ENCODE measurements at places on chromosomes 7 and 10. TPM values are rescaled to one million over a fixed set of nuclear protein-coding genes. Genes with fewer than 3 reads are reported as not detected.

DNA sequence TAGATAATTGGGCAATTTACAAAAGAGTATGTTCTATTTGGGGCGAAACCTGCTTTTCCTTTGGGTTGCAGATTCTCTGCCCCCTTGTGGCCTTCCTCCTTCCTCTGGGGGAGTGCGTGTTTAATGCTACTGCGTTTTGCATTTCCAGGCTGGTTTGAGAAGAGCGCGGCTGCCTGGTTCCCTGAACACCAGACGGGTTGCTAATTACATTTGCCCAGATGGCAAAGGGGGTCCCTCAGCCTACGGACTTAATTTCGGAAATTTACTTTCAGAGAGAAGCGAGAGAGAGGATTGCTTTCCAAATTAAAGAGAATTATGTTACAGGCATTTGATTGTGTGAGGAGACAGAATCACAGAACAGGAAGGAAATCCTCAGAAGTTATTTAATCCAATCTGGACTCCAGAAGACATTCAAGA, 91.9 kb upstream of the JAZF1 start:
- peak; percentile 75 for ATAC-seq

The GCK gene
- 2.5 TPM for total RNA-seq

DNA sequence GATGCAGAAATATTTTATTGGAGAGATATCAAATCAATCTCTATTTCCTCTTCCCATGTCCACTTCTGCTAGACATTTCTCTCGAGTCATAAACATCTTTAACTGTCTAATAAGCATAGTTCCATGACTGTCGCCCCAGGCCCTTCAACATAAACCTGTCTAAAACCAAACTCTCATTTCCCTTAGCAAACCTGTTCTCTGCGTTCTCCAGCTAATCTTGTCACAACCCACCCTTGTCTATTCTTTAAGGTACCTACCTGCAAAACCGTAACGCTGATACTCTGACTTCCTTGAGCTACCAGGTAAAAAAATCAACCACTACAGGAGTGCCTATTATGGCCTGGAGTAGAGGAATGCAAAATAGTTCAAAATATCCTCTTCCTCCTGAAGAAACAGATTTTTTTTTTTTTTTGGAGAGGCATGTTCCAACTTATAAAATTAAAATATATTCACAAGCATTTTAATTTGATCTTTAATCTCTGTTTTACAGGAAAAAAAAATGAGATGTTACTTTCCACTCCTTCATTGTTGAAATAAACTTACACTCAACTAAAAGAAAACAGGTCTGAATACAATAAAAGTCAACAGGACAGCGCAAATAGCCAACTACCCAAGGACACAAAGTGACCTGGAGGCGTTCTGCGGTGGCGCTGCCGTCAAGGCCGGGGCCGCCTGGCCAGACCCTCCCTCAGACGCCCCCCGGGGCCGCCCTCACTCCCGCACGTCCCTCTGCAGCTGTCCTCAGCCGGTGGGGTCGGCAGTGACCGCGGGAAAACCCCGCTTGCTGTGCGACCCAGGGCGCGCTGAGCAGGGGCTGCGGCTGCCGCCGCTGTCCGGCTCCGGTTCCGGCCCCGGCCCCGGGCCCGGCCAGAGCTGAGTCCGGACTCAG, 765 bp downstream of the SLC25A40 start:
- no peak for ATAC-seq

GRCh38 chr7:27953777-27954176, 213.8 kb downstream of the TAX1BP1 start:
- ATAC-seq, result peak; percentile 47

DNA sequence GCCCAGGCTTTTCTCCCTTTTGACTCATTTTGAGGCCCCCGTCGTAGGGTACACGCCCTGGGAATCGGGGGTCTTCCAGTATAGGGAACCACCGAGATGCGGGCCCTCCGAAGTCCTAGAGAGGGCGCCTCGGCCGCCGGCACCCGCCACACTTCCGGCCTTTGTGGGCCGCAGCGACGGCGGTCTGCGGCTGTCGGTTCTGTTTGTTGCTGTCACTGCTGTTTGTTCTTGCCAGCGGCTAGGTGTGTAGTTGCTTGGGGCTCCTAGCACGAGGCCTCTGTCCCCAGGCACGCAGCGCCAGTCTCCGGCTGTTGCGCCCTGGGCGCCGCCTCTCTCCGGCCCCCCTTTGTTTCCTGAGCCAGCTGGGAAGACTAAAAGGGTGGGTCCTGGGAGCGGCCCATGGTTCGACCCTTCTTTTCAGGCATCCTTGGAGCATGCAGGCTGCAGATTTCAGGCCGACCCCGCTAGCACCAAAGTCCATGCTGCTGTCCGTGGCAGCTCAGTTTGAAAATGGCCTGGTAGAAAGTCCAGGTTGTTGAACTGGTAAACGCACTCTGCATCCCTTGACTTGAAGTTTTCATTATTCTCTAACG, 17.8 kb upstream of the ZKSCAN1 start:
- ATAC-seq, result peak; percentile 36

DNA sequence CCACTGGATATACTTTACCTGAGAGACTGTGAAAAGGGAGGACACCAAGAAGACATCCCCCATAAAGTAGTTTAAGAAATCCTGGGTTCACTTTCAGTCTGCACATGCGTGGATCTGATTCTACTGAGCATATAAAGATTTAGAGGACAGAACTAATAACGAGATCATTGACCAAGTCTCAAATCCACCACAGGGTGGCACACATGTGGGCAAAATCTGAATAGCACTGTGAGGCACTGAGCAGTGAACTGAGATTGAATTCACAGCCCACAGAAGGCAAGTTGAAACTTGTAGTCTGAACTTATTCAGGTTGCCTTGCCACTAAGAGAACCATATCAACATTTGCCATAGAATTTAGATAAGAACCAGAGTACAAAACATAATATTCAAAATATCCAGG, 818.6 kb downstream of the GRID1 start:
- peak; percentile 33 for ATAC-seq

GRCh38 chr10:34622945-34623344, 192.2 kb downstream of the PARD3 start:
- peak; percentile 70 for ATAC-seq

DNA sequence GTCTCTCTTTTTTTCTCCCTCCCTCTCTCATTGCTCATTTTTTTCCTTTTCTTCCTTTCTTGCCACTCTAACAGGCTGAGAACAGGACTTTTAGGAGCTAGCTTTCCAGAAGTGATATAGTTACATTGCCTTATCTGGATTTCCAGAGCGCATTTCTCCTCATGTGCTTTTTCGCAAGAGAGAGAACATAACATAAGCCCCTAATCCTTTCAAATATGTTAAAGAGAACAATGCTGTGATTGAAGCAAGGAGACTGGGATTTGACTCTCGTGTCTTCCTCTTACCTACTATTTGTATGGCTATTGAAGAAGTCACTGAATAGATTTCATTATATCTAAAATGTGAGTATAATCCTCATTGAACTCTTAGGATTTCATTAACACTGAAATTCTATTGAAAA, 101.2 kb upstream of the PRPS1L1 start:
- no peak for ATAC-seq

DNA sequence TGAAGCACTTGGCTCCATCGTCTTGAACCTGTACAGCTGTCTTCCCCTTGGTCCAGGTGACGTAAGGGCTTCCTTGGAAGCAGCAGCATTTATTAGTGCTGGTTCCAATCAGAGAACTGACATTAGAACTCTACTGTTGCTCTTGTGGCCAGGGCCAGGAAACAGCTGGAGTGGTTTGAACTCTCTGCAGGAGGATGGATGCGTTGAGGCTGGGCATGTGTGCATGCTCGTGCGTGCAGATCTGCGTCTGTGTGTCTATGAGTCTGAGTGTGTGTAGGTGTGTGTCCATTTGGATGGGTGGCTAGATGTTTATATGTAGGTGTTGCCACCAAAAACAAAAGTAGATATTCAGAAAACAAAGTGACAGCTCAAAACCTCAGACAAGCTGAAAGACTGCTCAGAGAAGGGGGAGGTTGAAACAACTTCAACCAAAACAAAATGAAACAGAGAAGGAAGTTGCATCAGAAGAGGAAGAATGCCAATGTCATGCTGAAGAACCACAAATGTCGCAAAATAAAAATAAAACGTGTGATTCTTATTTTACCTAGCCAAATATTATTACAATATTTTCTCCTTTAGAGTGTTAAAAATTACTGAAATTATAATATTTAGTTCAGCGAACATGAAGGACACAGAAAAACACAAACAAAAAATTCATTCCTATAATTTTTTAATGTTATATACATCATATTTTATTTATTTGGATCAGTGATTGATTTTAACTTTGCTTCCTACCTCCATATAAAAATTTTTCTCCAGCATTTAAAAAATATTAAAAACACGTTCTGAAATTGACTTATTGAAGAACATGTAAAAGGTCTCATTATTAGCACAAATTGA, 96.1 kb upstream of the MKLN1 start:
- ATAC-seq, result no peak

GRCh38 chr7:14905764-14906163, 3.2 kb upstream of the DGKB start:
- ATAC-seq, result no peak

GRCh38 chr7:15571301-15571878, 9.6 kb upstream of the AGMO start:
- peak; percentile 79 for ATAC-seq

DNA sequence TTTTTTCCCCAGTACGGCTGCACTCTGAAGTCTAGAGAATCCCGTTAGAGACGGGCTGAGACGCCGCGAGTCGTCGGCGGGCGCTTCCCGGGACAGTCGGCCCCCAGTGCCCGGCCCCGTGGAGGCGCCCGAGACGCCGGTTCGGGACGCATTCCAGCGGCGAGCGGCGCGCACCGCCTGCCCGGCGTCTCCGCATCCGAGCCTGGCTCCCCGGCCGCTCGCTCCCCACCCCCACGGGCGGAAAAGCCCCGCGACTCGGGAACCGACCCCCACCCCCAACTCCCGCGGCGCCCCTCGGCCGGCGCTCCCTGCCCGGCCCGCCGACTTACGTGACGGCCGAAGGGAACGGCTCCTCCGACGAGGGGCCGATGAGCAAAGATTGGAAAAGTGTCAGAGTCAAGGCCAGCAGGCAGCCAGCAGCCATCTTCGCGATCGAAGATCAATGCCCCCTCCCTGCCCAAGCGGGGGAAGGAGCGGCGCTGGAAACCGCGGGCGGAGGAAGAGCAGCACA, 486 bp downstream of the CACNA2D1 start:
- ATAC-seq, result peak; percentile 40

The SEMA3A gene
- 5.6 TPM for total RNA-seq

- peak; percentile 94 for ATAC-seq
Observed at GRCh38 chr7:6435486-6436384, 12.0 kb downstream of the DAGLB start.

GRCh38 chr7:77415476-77415822, 700 bp downstream of the GSAP start:
- peak; percentile 53 for ATAC-seq

DNA sequence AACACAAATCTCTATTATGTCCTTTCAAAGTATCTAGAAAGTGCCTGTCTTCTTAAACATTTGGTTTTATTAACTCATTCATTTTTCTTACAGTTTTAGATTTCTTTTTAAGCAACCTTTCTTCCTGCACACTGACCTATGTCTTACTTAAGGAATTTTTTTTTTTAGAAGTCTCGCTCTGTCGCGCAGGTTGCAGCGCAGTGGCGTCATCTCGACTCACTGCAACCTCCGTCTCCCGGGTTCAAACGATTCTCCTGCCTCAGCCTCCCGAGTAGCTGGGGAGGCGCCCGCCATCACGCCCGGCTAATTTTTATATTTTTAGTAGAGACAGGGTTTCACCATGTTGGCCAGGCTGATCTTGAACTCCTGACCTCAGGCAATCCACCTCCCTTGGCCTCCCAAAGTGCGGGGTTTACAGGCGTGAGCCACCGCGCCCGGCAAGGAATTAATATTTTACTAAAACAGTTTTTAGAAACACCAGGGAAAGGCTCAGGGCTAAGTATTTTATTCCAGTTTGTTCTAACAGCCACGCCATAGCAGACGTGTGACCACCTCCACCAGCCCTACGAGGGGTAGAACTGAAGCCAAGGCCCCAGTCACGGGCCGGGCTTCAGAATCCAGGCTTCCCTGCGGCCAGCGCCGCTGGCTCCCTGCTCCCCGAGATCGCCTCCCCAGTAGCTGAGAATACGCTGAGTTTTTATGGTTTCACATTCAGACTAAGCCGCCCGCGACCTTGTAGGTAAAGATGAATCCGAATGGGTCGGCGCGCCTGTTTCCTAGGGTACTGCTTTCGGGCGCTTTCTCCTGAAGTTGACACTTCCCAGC, 941 bp upstream of the LUC7L2 start:
- ATAC-seq, result peak; percentile 8

DNA sequence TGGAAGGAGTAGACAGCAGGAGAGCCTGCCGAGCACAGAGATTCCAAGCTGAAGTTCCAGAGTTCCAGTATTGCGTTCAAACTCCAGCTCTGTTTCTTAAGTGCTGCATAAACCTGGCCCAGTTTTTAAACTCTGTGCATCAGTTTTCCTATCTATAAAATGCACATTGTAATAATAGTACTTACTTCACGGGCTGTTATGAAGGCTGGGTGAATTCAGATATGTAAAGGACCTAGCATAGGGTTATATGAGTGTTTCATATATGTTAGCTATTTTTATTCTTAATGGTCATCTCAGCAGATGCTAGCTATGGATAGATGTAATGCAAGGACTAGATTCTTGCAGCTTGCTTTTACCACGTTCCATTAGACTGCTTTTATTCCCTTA, 293.1 kb upstream of the SEMA3C start:
- no peak for ATAC-seq

DNA sequence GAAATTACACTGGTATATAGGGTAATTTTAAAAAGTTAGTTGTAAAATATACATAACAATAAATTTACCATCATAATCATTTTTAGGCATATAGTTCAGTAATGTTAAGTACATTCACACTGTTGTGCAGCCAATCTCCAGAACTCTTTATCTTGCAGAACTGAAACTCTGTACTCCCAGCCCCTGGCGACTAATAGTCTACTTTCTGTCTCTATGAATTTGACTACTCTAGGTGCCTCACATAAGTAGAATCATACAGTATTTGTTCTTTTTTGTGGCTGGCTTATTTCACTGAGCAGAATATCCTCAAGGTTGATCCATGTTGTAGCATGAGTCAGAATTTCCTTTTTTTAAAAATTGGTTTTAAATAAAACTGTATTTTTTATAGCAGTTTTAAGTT, 41.4 kb downstream of the NRF1 start:
- ATAC-seq, result no peak

The PAX4 gene
- not detected for total RNA-seq

DNA sequence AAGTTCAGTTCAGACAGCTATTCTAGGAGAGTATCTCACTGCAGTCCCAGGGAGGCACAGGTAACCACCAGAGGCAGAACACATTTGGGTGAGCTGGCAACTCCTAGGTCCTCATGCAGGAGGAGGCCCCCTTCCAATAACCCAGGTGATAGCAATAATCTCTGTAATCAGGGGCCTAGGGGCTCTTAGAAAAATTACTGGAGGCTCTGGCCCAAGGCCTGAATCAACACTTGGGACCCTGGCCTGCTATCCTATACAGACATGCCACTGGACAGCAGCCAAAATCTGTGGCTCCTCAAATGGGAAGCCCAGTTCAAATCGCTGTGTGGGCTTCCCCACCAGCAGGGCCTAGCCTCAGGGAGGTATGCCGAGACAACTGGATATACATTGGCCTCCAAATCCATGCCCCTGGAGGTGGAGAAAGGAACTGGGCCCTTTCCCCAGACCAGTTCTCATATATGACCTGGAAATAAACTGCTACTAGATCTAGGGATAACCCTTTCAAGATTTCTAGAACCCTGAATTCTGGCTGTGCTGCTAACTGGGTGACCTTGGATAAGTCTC, 1.6 kb downstream of the AVPI1 start:
- no peak for ATAC-seq

The FEZF1 gene
- total RNA-seq, result not detected

GRCh38 chr10:128296253-128297007, 170.2 kb upstream of the MKI67 start:
- ATAC-seq, result no peak

The STEAP1B gene
- total RNA-seq, result 5.2 TPM

The AGR2 gene
- 0.78 TPM for total RNA-seq

The GIMAP8 gene
- 0.13 TPM for total RNA-seq

The OGDHL gene
- total RNA-seq, result 9.2 TPM

Data from motor neuron (in vitro differentiated cells).